Hematopoietic multipotent progenitor cell (in vitro differentiated cells): ENCODE measurements at places on chromosomes 16 and 17.

DNA sequence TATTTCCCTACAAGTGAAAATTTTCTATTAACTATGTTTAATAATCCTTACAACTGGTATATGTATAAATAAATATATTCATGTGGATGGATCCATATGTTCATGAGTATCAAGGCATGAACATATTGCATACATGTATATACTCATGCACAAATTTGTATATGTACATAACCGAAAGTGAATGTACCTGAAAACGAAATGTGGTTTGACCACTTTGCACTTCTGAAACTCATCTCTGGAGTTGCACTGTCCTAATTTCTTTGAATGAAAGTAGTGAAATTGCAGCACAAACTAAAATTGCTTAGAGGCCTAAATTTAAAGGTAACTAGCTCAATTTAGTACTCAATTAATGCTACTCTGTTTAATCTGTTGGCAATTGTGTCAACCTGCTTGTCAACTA, 27.4 kb upstream of the GNAO1 start:
- no peak for DNase-seq

GRCh38 chr16:59601452-59601851, 867.3 kb upstream of the GOT2 start:
- DNase-seq: no peak

DNA sequence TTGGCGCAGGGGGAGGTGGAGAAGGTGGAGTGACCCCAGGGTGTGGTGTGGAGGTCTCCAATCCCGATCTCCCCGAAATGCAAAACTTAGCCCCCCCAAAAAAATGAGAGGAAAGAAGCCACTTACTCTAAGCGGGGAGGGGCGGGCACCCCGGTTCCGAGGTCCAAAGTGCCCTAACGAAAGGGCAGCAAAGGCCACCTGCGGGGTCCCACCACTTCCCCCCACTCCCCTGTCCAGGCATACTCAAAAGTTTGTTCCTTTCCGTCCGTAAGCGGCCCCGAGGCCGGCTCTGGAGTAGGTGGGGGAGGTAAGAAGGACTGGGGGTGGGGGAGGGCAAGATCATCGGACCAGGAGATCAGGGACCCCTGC, 1.1 kb downstream of the TOX3 start:
- DNase-seq: no peak

- no peak for DNase-seq
Measured at GRCh38 chr17:68102318-68102758, 66.8 kb downstream of the KPNA2 start.

GRCh38 chr16:82947698-82948097, 320.9 kb downstream of the CDH13 start:
- DNase-seq: no peak

- DNase-seq: peak; percentile 33
Measured at GRCh38 chr17:50079334-50080095, 15.6 kb upstream of the PDK2 start.
